Caki2 (cell line): ENCODE measurements at places on chromosomes 7 and 10. TPM values are rescaled to one million over a fixed set of nuclear protein-coding genes. Genes with fewer than 3 reads are reported as not detected.

TMEM270 gene
- total RNA-seq, result 1.7 TPM in 1 of 2 replicates, not detected in the other

LBX1 gene
- not detected in 2 replicates for total RNA-seq

VWDE gene
- total RNA-seq, result 3.8 and 4.1 TPM in 2 replicates

EMX2 gene
- total RNA-seq, result 3.2 TPM in 1 of 2 replicates, not detected in the other

ITPRID1 gene
- not detected in 2 replicates for total RNA-seq
